ENCODE measurements at places on chromosomes 3 and 15. TPM values are rescaled to one million over a fixed set of nuclear protein-coding genes. Genes with fewer than 3 reads are reported as not detected.

GRCh38 chr3:29976871-29977270 lies 629.5 kb upstream of the TGFBR2 start:
- no peak for DNase-seq

- peak; percentile 87 for DNase-seq
Measured at GRCh38 chr15:58441376-58442070, 9.7 kb downstream of the LIPC start.

- DNase-seq: no peak
Measured at GRCh38 chr15:50186752-50187151, 4.8 kb downstream of the SLC27A2 start.

GRCh38 chr3:157493627-157494550 lies 9.3 kb downstream of the VEPH1 start:
- DNase-seq: peak; percentile 71

DNA sequence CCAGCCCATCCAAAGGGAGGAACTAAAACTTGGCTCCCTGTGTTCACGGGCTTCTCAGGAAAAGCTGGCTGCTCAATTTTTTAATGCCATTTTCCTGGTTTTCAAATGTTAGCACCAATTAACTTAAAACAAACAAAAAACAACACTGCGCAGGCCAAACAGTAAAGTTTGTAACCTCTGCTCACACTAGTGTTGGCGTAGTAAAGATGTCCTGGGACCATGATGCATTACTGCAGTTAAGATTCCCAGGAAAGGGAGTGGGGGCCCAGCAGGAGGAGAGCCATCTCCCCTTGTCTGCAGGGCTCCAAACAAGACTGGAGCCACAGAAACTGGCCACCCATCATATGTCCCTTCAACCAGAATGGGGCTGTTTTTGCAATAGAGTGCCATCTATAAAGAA lies 74.0 kb downstream of the KY start:
- DNase-seq: no peak

DNA sequence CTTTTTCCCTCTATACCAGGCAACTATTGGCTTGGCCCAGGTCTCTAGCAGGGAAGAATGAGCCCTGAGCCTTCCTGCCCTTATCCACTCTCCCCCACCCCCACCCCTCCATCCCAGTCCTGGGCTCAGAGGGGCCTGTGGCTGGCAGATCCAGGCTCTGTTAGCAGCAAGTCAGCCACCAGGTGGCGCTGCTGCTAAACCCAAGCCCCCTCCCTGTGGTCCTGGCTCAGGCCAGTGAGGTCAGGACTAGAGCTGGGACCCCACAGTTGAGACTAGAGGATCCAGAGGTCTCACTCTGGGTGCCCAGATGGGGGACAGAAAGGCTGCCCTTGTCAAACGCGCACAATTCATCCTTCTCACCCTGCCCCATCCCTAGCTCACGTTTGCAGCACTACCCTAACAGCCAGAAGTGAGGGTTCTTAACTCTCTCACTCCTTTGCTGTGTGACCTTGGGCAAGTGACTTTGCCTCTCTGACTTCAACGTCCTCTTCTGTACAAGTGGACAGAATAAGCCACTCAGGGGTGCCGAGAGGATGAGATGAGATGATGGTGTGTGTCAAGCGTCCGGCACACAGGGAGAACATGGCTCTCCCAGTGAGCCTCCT lies 46.8 kb upstream of the SLC6A1 start:
- DNase-seq: peak; percentile 25

DNA sequence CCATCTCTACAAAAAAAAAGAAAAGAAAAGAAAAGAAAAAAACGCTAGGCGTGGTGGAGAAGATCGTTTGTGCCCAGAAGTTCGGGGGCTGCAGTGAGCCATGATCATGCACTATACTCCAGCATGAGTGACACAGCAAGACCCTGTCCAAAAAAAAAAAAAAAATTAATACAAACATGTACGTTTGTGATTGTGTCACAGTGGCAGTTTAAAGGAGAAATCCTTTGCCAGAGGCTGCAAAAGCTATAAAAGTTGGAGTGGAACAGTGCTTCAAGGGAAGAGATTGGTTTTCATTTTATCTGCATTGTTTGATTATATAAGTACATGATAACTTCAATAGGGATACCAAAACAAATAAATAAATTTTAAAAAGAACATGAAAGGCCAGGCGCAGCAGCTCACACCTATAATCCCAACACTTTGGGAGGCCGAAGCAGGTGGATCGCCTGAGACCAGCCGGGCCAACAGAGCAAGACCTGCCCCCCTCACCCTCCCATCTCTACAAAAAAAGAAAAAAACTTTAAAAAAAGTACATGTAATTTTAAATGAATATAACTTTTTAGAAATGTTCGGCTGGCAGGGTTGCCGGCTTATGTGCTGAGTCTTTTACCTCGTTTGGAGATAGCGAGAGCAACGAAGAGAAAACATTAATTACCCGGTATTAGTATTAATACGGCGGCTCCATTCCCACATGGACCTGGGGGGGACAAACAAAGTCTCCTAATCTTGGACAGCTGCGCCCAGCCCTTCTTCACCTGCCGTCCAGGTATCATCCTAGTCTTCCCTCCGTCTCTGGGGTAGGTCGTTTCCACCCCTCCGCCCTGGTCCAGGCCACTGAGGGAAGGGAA lies 573 bp upstream of the DIS3L start:
- no peak for DNase-seq

DNA sequence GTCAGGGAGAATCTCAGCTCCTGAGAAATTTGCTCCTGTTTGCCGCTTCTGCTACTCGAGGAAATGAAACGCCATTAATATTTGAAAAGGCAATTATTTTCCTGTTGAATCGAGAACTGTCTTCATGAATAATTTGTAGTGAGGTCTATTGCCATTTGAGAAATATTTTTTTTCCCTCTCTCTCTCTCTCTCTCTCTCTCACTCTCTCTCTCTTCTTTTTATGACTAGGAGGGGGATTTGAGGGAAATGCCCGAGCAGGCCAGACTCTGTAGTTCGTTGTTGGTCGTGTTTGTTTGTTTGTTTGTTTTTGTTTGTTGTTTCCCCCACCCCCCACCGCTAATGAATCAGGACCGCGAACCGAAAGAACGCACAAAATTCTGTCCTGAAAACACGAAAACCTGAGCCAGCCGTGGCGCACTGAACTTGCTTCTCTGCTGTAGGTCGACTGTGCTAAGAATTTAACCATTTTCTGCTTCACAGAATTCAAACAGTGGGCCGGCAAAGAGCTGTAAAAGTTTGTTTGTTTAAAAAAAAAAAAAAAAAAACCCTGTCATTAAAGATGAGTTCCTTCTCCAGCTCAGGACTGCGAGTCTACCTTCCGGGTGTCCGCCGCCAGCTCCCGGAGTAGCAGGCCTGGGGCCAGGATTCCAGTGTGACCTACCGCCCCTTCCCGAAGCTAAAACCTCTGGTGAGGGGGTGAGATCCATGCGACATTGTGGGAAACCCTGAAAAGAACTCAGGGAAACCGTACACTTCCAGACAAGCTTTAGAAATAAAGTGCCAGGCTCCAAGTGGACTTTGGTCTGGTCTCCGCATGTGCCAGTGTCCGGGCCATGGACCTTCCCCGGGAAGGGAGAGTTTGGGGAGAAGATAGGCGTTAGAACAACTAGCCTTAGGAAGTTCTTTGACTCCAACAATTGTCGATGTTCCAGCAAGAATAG lies 12.1 kb downstream of the ZIC4 start:
- no peak for DNase-seq

DNA sequence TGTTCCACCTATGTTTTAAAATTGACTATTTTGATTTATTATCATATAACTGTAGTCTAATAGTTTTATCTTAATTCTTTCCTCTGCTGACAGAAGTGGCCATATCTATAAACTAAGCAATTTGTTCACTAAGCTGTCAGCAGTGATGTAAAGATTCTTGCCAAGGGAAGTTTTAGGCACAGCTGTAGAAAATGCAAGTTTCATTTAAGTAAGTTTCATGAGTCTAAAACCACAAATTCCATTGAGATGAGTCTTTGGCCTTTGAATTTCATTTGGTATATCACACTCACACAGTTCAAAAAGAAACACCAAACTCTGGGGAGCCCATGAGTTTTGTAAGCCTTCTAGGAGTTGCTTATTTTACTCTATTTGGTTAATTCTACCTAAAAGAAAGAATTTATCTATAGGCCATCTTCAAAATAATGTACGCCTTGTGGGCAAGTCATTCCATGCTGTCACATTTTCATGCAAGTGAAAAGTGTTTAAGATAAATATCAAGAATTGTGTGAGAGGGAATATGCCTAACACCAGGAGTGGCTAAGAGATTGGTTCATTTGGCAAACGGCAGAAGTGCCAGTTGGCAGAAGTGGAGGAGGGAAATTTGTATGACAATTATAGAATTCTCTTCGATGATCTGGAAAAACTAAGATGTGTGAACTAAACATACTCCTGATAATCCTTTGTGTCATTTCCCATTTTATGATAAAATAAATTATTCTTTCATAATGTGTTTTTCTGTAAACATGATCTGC lies 292.9 kb downstream of the ZIC4 start:
- DNase-seq: peak; percentile 88

DNA sequence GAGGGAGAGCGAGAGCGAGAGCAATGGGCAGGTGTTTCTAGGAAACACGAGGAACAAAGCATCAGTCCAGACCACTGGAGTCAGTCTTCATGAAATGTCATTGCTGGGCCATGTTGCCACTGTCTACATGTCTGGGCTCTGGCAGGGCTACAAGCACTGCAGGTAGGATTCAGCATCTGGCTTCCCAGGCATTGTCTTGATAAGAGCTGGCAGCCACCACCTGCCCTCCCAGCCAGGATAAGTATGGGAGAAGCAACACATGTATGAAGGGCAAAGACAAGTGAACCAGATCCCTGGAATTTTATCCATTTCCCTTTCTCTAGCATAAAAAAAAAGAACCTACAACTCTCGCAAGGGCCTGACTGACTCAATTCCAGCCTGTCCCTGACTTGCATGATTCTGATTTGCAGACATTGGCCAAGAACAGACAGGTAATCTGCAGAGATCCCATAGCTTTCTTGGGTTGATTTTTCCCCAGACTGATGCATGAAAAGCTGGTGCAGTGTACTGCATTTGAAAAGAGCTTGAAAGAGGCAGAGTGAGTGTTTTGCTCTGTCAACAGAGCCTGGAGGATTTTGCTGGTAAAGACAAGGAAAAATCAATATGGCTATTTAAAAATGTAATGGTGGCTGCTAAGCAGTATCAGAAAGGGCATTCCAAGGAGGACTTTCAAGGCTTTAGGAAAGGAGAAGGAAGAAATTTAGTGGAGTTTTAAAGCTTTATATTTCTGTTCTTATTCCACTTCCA lies 157.2 kb upstream of the MYRIP start:
- DNase-seq: no peak

DNA sequence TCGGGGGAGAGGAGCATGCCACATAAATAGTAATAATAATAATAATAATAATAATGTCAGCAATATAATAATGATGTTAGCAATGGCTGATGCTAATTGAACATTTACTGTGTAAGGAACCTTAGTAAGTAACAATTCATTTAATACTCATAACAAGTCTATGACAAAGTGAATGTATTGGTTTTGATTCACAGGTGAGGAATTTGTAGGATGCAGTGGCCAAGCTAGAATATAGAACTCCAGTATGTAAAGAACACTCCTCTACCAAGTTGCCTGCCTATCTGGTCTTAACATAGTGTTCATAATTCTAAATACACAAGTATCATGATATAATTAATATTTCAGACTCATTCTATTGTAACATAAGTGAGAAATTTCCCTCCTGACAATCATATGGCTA lies 1016.5 kb downstream of the ROBO1 start:
- peak; percentile 27 for DNase-seq

DNA sequence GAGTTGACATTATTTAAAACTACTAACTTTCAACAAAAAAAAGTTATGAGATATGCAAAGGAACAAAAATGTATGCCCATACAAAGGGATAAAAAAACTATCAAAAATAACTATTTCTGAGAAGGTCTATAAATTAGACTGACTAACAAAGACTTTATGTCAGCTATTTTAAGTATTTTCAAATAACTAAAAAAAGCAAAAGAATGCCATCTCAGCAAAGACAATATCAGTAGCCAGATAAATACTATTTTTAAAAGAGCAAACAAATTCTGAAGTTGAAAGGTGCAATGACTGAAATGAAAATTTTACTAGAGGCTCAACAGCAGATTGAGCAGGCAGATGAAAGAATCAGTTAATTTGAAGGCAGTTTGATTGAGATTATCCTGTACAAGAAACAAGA lies 3.6 kb upstream of the STRIT1 start:
- DNase-seq: no peak

DNA sequence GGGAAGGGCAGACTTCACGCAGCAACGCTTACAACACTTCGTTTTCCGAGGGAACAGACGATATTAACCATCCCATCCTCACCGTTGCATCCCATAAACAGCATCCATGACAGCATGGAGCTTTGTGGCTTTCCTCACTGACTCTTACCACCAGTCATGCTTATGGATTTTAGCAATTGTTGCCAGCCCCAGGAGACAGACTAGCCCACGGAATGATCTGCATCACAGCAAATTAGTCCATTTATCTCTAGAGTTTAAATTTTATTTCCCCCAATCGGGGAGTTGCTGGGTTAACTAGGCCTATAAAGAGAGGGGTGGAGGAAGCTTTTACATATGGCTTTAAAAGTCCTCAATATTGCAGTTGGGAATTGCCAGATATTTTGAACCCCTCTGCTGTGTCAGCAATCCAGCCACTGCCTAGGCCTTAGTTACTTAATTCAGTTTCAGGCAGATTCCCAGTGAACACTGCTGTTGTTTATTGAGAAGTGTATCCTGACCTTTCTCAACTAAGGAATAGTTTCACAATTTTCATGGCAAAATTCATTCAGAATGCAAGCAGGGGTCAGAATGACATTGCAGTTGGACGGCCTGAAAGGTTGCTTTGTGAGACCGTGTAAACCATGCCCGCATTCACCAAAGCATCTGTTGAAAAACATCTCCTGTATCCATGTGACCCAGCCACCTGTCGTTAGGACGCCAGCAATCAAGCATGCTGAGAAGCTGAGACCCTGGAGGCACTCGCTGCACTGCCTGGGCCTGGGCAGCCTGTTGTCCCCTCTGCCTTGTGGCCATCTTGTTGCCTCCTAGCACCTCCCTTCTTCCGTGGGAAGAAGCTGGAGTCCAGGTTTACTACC lies 397.4 kb upstream of the TPM1 start:
- DNase-seq: peak; percentile 24

- DNase-seq: peak; percentile 14
Measured at GRCh38 chr15:29638781-29639180, 183.5 kb downstream of the TJP1 start.

- no peak for DNase-seq
Measured at GRCh38 chr15:101457696-101458095, 31.8 kb downstream of the PCSK6 start.

The CP gene
- 0.28 TPM for total RNA-seq

The SLC7A14 gene
- 6.8 TPM for total RNA-seq

The KNL1 gene
- total RNA-seq: 32.5 TPM

The LTF gene
- total RNA-seq: not detected

The FBXO40 gene
- not detected for total RNA-seq

The ROBO2 gene
- 14.5 TPM for total RNA-seq

Measured in IMR-90 (cell line).